ENCODE measurements at places on chromosomes 7 and 10. TPM values are rescaled to one million over a fixed set of nuclear protein-coding genes. Genes with fewer than 3 reads are reported as not detected.
A peak's percentile ranks its signal among the peaks of the same experiment; 100 is the strongest.

DNA sequence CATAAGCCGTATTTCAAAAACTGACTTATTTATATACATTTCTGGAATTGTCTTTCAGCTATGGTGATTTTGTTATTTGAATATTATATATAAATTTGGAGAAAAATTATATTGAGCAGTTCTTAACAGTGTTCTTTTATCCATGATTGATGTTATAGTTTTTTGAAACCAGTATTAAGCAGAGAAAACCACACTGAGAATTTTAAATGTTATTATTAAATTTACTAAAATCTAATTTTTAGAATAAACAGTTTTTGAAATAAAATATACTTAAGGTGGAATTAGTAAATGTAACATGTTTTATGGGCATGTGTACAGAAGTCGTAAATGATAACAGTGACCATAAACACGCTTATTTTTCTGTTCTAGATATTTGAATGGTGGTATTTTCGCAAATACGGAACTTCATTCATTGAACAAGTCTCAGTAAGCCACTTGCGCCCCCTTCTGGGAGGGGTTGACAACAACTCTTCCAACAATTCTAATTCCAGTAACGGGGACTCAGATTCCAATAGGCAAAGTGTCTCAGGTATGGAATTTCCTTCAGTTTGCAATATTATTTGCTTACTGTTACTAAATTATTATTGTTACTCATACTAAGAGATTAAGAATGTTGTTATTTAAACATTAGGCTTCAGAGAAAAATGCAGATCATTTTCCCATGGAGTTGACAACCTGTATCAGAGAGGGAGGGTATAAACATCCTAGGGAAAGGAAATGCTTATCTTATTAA, 166.1 kb downstream of the ST7 start:
- no peak overlapping the region for H3K27ac ChIP-seq
- no peaks in the 10 kb centered on the region for H3K27me3 ChIP-seq
- H3K4me1 ChIP-seq, result peaks cover 12% of the 10 kb centered on the region
- peak; percentile 80 for DNase-seq

DNA sequence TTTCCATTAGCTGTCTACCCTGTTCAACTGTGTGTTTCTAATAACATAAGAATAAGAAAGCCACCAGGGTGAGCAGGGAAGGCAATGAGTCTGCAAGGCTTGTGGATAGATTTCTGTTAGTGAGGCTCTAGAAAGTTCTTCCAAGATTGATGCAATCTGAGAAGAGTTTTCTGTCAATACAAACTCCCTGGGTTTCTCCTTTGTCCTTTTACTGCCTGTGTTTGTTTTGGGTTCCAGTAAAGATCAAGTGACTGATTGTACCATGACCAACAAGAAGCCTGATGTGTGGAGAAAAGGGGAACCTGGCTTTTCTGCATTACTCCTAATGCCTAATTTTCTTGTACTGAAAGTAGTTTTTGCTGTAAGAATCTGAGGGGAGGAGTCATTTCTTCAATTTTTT, 139.9 kb downstream of the CFTR start:
- H3K27me3 ChIP-seq, result no peaks in the 10 kb centered on the region
- no peak overlapping the region for H3K4me3 ChIP-seq
- no peaks in the 10 kb centered on the region for H3K36me3 ChIP-seq
- no peaks in the 10 kb centered on the region for H3K4me1 ChIP-seq
- DNase-seq, result no peak

SUN3 gene
- not detected for total RNA-seq

- peak overlapping the region; percentile 76 for H3K27ac ChIP-seq
- no peak for DNase-seq
- H3K36me3 ChIP-seq, result no peaks in the 10 kb centered on the region
- no peaks in the 10 kb centered on the region for H3K27me3 ChIP-seq
Observed at GRCh38 chr7:106070567-106071254, 41.4 kb downstream of the SYPL1 start.

GRCh38 chr7:27697861-27698430, 35.3 kb upstream of the HIBADH start:
- H3K36me3 ChIP-seq, result no peaks in the 10 kb centered on the region
- peak overlapping the region; percentile 55 for H3K27ac ChIP-seq
- DNase-seq, result no peak
- no peaks in the 10 kb centered on the region for H3K27me3 ChIP-seq

DNA sequence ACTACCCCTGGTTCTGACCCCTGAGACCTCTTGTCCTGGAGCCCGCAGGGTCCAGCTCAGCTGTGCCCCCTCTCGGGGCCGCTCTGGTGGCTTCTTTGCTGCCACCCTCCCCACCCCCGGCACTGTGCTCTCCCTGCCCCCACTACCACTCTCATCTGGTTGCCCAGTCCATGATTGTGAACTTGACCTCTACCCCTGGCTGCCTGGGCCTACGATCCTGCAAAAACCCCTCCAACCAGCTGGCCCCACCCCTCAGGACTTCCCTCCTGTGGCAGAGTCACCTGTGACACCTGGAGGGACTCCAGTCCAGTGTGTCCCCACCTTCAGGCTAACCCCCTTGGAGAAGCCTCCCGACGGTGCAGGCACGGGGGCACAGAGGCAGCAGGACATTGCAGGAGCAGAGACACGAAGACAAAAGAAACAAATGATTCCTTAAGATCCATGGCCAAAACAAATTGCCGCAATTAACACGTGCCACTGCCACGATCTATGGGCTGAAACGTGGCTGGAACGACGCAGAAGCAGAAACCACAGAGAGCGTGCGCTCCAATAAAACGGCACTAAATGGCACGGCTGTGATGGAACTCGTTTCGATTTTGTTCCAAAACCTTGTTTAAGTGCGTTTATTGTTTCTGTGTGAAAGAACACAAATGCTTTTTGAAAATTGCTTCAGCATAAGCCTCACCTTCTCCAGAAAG, 72.0 kb downstream of the PARP12 start:
- H3K27me3 ChIP-seq, result no peaks in the 10 kb centered on the region
- H3K4me3 ChIP-seq, result no peak overlapping the region
- no peak for DNase-seq
- peaks cover 13% of the 10 kb centered on the region for H3K4me1 ChIP-seq
- no peaks in the 10 kb centered on the region for H3K36me3 ChIP-seq

NXPH1 gene
- total RNA-seq, result not detected

DNA sequence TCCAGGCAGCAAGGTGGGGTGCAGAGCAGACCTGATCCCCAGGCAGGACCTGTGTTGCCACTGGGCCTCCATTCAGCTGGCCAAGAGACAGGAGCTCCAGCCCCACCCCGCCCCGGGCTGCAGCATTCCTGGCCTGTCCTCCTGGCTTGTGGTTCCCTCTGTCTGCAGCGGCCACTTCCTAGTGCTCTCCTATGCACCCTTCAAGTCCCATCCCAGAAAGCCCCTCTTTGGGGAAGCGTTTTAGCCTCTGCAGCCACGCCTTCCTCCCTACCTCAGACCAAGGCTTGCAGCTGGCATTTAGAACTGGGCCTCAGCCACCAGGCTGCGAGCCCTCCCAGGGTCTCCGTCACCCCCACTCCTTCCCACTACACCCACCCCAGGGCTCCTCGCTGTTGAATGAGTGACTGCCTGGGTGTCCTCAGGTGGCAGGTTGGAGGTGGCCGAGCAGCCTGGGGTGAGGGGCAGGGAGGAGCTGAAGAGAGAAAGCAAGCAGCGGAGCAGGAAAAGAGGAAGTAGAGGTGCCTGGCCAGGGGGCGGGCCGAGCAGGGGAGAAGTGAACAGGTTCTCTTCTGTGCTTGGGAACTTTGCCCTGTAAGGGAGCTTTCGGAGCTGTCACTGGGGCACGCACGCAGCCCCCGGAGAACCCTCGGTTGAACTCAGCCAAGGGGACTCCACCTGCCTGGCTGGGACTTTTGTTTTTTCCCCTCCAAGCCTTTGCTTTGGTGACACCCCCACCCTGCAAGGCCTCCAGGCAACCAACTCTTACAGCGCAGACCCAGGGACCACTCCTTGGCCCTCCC, 109.1 kb upstream of the TNRC18 start:
- H3K4me3 ChIP-seq, result peak overlapping the region; percentile 77
- no peaks in the 10 kb centered on the region for H3K27me3 ChIP-seq
- H3K4me1 ChIP-seq, result peaks cover 29% of the 10 kb centered on the region
- H3K36me3 ChIP-seq, result peaks cover 19% of the 10 kb centered on the region
- peak overlapping the region; percentile 100 for H3K27ac ChIP-seq
- peak; percentile 88 for DNase-seq

- H3K4me1 ChIP-seq, result no peaks in the 10 kb centered on the region
Observed at GRCh38 chr10:49008091-49008490, 68.5 kb upstream of the LRRC18 start.

DNA sequence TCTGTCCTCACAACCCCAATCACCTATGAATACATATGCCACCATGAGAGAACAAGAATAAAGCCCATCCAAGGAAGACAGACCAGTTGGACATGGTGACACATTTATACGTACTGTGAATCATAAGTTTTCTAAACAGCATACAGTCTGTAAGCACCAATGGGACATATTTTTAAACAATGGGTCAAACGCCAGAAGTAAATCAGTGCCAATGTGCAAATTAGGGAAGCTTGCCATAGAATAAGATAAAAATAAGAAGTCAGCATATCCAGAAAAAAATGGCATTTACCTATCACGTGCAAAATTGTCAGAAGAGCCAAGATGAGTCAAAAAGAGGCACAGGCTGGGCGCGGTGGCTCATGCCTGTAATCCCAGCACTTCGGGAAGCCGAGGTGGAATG, 910.4 kb downstream of the SORCS1 start:
- H3K4me1 ChIP-seq, result no peaks in the 10 kb centered on the region
- no peaks in the 10 kb centered on the region for H3K27me3 ChIP-seq
- no peak for DNase-seq
- H3K27ac ChIP-seq, result no peak overlapping the region

DNA sequence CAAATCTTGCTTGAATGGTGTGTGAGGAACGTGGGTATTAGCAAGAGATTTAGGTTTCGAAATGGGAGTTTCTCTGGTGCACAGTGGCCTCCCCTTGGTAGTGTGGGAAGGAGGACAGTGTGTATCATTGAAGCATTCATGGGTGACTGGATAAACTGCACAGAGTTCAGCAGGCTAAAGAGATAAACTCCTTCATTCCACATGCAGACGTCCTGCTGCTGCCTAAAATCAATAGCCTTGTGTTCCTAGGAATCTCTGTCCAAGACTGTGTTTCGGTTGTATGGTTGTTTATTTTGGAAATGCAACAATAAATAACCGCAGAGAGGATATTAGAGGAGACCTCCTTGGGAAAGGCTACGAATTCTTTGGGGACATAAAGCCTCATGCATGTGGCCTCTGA, 100.9 kb upstream of the FAM171A1 start:
- H3K4me1 ChIP-seq, result no peaks in the 10 kb centered on the region
- H3K27ac ChIP-seq, result no peak overlapping the region
- H3K27me3 ChIP-seq, result no peaks in the 10 kb centered on the region
- DNase-seq, result no peak
- H3K36me3 ChIP-seq, result no peaks in the 10 kb centered on the region

ESYT2 gene
- total RNA-seq, result 79.6 TPM

- no peak for DNase-seq
- H3K27ac ChIP-seq, result no peak overlapping the region
- no peaks in the 10 kb centered on the region for H3K27me3 ChIP-seq
- H3K4me3 ChIP-seq, result no peak overlapping the region
- H3K36me3 ChIP-seq, result no peaks in the 10 kb centered on the region
- no peaks in the 10 kb centered on the region for H3K4me1 ChIP-seq
Observed at GRCh38 chr7:46945328-46945727, 636.6 kb downstream of the TNS3 start.

DNA sequence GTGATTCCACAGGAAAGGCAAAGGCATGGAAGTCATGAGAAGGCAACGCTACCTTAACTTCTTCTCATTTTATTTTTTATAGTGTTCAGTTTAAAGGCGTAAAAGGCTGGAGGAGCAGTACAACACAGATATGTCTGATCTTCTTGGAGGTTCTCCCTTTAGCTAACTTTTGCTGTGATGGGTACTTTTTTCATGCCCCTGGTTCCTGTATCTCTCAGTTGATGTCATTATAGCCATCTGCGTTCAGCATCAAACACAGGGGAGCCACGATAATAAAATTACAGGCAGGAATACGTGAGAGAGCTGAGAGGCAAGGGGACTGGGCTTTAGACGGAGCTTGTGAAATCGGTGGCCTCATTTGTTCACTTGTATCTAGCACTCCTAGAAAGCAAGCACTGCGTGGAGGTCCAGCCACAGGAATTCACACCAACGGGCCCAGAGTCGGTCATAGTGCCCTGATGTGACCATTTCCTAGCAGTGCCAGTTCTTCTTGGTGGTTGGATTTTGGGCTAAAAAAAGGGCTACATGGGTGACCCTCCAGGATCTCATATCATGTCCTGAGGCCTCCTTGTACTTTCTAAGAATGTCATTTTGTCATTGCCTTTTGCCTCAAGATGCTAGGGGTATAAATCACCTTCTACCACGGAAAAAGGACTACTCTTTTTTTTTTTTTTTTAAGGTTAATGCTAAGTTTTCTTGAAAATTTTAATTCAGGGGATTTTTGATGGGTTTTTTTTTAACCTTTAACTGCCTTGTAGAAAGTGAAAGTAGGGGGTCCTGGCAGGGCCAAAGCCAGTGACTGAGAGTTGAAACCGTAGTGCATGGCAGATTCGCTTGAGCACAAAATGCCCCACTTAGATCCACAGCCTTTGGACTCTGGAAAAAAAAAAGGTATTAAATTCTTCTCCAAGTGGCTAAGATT, 191.5 kb downstream of the CELF2 start:
- peaks cover 22% of the 10 kb centered on the region for H3K4me1 ChIP-seq
- no peaks in the 10 kb centered on the region for H3K27me3 ChIP-seq
- no peak overlapping the region for H3K27ac ChIP-seq
- no peak overlapping the region for H3K4me3 ChIP-seq
- no peak for DNase-seq

- no peak for DNase-seq
- no peaks in the 10 kb centered on the region for H3K36me3 ChIP-seq
- H3K27me3 ChIP-seq, result no peaks in the 10 kb centered on the region
- peak overlapping the region; percentile 16 for H3K27ac ChIP-seq
Observed at GRCh38 chr10:60964257-60965235, 20.6 kb upstream of the RHOBTB1 start.

DNA sequence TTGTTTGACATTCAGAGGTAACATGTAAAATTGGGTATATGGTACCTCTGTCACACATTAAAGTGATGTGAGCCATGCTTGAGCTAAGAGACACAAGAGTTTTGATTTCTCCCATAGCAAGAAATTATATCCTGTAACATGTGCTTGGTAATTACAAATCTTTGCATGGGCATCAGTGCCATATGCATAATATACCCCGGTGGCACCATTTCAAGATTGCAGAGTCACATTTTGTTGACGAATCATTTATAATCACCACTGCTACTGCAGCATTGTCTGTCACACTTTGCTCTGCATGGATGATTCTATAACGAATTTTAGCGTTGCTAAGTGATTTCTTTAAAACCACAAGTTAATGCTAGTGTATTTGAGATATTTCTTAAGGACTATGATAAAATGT, 443.7 kb upstream of the LRRN3 start:
- H3K27ac ChIP-seq, result no peak overlapping the region
- no peaks in the 10 kb centered on the region for H3K27me3 ChIP-seq
- no peaks in the 10 kb centered on the region for H3K4me1 ChIP-seq
- DNase-seq, result no peak

GRCh38 chr7:104156842-104157277, 51.0 kb downstream of the ORC5 start:
- DNase-seq, result no peak
- H3K27ac ChIP-seq, result no peak overlapping the region
- no peaks in the 10 kb centered on the region for H3K36me3 ChIP-seq
- H3K4me3 ChIP-seq, result no peak overlapping the region
- H3K4me1 ChIP-seq, result no peaks in the 10 kb centered on the region

CACNA2D1 gene
- 85.9 TPM for total RNA-seq

- peak; percentile 46 for DNase-seq
- H3K36me3 ChIP-seq, result no peaks in the 10 kb centered on the region
- peaks cover 3% of the 10 kb centered on the region for H3K4me1 ChIP-seq
- no peak overlapping the region for H3K27ac ChIP-seq
Observed at GRCh38 chr10:75593692-75594556, 162.5 kb downstream of the LRMDA start.

GRCh38 chr7:80279760-80280159, 145.1 kb downstream of the GNAI1 start:
- H3K36me3 ChIP-seq, result no peaks in the 10 kb centered on the region
- H3K4me1 ChIP-seq, result peaks cover 19% of the 10 kb centered on the region
- DNase-seq, result no peak
- no peaks in the 10 kb centered on the region for H3K27me3 ChIP-seq
